Activated naive CD4-positive, alpha-beta T cell treated with Interleukin-2 at 50 U/mL for 16 hours (primary cell): ENCODE measurements at places on chromosomes 7 and 10.

DNA sequence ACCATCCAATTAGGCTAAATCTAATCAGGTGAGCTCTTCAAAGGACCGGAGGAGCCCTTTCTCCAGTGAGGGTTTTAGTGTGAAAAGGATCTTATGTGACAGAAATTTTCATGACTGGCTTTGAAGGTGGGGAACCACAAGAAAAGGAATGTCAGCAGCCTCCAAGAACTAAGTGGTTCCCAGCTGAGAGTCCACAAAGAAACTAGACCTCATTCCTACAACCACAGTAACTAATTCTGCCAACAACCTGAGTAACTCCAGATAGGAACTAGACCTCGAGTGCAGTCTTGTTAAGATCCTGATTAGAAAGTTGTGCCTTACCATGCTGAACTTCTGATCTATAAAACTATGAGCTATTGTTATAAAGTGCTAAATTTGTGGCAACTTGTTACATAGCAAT lies 51.3 kb downstream of the PCLO start:
- no peak for DNase-seq

DNA sequence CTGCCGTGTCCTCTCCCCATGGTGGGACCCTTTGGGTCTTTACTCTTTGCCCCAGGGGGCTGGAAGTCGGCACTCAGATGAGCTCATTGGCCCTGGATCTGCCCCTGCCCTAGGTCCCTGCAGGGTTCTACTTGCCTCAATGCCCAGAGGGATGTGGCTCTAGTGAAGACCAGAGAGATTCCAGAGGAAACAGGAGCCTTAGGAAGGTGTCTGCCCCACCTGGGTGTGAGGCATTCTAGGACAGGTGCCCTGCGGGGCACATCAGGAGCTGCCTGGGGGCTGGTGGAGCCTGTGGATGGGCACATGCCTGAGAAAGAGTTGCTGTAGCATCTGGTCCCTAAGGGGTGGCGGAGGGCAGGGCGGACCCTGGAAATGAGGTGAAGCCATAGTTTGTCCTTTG lies 128.6 kb downstream of the ADCY1 start:
- no peak for DNase-seq

- no peak for DNase-seq
Observed at GRCh38 chr7:12783421-12784095, 96.1 kb downstream of the ARL4A start.

DNA sequence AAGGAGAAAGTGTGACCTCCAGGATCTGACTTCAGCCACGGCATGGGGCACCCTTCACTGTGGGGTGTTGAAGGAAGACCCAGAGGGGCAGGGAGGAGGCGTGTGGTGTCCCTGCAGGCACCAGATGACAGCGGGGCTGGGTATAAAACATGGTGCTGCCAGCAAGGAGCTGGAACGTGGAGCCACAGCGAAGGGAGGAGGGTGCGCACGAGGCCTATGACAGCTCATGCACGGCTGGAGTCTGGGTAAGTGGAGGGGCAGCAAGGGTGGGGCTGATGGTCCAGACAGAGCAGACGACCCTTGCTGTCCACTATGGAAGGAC lies 27.8 kb upstream of the FOXL3 start:
- DNase-seq = no peak

DNA sequence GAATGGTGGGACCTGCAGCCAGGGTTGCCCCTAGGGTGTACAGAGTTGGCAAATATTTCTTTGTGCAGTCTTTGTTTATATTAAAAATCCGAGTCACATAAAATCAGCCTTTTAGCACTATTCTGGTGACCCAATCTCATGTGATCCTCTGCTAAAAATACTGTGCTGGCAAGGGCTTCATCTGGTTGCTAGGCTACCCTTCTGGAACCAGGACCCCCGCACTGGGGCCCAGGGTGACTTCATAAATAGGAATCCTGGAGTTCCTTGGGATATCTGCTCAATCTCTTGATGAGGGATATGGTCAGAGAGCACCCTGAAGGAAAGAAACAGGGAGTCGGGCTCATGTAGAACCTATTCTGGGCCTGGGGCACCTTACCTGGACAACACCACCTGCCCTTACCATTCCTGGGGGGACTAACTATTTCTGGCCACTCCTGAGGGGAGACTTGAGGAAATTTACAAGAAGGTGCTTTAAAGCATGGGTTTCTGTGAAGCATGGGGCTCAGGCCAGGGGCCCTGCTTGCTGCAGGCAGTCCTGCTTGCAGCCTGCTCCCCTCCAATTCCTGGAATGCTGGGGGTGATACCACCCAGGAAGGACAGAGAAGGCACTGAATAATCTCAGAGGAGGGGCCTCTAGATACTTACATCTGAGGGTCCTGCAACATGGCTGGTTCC lies 44.7 kb downstream of the SH2D4B start:
- no peak for DNase-seq

DNA sequence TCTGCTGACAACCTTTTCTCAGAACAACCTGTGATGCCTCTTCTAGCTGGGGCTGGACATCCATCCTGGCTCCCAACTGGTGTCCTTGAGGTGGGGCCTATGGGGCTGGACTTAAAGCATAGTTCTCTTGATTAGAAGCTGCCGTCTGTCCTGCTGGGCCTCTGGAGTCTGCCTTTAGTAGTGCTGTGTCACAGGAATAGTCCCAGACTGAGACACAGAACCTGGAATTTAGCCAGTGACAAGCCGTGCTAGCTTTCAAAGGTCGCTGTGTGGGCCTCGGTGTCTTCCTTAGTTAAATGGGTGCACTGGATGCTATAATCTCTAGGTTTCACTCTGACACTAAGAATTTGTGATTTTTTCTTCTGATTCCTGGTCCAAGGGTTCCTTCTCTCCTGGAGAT lies 41.2 kb downstream of the GPR141 start:
- DNase-seq = no peak

GRCh38 chr10:76982671-76983070 lies 654.9 kb downstream of the KCNMA1 start:
- DNase-seq = no peak

DNA sequence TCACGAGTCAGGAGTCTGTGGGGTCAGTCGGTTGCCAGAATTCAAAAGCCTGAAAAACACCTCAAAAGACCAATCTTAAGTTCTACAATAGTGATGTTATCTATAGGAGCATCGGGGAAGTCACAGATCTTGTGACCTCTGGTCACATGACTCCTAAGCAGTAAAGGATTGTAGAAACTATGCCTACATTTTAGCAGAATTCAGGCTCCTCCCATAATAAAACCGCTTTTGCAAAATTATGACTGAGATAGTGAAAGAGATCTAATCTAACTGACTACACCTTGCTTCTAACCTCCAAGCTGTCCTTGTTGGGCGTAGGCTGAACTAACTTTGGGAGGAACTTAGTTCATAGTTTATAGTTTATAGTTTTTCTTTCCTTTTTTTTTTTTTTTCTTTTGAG lies 16.6 kb downstream of the SSMEM1 start:
- DNase-seq = no peak

- DNase-seq = no peak
Observed at GRCh38 chr7:19783541-19783940, 10.1 kb upstream of the TMEM196 start.

DNA sequence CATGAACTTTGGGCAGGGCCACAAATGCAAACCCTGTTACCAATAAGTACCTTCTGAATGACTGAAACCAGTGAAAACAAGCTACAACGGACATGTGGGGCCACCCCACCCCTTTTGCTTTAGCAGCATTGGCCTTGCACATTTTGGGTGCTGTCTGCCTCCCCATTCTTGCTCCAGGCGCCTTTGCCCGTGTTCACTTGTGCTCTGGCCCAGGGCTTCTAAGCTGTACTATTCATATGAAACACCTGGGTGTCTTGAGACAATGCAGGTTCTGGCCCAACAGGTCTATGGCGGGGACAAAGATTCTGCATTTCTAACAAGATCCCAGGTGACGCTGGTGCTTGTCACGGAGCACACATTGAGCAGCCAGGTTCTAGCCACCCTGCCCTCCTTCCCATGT lies 96.5 kb upstream of the SDK1 start:
- no peak for DNase-seq

- no peak for DNase-seq
Observed at GRCh38 chr7:26543340-26543739, 251.7 kb downstream of the SNX10 start.

DNA sequence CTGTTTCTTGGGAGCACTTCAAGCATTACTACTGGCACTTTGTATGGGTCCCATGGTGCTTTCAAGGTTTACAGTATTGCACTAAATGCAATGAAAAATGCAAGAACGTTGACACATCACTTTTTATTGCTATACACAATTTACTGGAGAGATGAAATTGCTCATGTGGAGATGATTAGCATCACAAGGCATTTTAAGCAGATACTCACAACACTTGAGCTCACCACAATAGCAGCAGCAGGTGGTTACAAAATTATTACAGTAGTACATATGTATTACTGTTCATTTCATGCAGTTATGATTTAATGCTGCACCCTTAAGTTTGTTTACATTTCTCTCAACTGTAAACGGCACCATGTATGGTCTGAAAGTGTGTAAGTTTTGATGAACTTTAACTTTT lies 537.7 kb downstream of the GRM8 start:
- DNase-seq = no peak

DNA sequence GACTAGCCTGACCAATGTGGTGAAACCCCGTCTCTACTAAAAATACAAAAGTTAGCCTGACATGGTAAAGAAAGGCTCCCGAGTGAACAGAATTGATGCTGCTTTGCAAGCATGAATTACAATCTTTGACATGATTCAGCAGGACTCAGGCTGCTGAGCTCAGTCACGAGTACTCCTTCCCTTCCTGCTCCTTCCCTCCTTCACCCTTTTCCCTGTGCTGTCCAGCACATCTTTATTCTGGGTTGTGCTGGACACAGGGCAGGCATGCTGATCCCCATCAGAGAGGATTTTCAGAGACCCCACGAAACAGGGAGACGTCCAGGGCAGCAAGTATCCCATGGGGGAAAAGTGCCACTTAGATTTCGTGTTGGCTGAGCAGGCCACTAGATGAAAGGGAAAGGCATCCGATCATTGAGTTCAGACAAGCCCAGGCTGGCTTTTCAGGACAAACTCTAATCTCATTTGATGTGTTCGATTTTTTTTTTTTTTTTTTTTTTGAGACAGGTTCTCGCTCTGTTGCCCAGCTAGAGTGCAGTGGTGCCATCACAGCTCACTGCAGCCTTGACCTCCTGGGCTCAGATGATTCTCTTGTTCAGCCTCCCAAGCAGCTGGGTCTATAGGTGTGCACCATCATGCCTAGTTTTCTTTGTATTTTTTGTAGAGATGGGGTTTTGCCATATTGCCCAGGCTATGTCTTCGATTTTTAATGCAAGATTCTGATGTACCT lies 36.5 kb downstream of the BAMBI start:
- DNase-seq = no peak

GRCh38 chr10:24385776-24386175 lies 176.8 kb downstream of the KIAA1217 start:
- DNase-seq = no peak

GRCh38 chr7:97006055-97006815 lies 882 bp downstream of the DLX6 start:
- peak; percentile 23 for DNase-seq

DNA sequence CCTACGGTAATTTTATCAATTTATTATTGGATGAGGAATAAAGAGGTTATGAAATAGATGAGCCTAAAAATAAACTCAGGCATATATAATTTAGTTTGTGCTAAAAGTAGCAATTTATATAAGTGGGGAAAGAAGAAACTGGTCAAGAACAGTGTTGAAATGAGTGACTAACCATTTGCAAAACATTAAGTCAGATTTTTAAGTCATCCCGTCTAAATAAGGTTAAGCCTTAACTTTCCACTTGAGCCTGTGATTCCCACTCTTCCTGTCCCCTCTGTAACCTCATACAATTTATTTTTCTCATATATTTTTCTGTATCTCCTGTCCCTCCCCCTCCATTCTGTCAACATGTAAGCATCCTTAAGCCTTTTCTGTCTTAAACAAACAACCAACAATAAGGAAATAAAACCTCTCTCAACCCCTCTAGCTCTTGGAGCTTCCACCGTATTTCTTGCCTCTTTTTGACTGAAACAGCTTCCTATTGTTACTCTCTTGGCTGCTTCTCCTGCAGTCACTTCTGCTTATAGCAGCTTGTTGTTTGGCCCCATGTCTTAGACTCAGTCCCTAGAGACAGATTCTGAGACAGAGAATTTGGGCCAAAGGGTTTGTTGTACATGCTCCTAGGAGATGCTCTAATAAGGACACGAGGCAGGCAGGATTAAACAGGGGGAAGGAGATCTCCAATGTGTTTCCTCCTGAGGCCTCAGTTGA lies 109.7 kb downstream of the GNAI1 start:
- no peak for DNase-seq

- DNase-seq = peak; percentile 73
Observed at GRCh38 chr10:17742918-17743317, 9.1 kb upstream of the TMEM236 start.

GRCh38 chr7:73727952-73728351 lies 8.5 kb upstream of the STX1A start:
- DNase-seq = no peak

DNA sequence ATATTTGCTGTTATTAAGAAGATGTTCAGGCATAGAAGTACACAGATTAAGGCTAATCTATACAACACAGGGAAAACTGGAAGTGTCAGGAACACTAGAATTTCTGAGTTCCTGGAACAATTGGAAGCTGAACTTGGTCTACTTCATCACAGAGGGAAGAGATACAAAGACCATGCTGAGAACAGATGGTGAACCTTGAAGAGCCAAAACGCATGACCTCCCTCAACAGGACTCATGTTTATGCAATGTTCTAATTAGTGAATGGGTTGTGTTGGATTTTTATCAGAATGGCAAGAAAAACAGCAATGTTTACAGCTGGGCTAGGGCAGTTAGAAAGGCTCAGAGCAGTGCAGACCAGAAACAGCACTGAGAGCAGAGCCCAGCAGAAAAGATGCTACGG lies 94.9 kb downstream of the SFMBT2 start:
- DNase-seq = no peak
